ENCODE measurements at places on chromosomes 6 and 20. TPM values are rescaled to one million over a fixed set of nuclear protein-coding genes. Genes with fewer than 3 reads are reported as not detected.

PTCRA gene
- total RNA-seq = not detected

ADAM33 gene
- 3.0 TPM for total RNA-seq

GRCh38 chr6:99353126-99353525 is 3.7 kb upstream of the FAXC start:
- DNase-seq = no peak

SLC22A7 gene
- total RNA-seq = not detected

ENPP1 gene
- total RNA-seq = 7.1 TPM

TMEM170B gene
- 1.5 TPM for total RNA-seq

DNA sequence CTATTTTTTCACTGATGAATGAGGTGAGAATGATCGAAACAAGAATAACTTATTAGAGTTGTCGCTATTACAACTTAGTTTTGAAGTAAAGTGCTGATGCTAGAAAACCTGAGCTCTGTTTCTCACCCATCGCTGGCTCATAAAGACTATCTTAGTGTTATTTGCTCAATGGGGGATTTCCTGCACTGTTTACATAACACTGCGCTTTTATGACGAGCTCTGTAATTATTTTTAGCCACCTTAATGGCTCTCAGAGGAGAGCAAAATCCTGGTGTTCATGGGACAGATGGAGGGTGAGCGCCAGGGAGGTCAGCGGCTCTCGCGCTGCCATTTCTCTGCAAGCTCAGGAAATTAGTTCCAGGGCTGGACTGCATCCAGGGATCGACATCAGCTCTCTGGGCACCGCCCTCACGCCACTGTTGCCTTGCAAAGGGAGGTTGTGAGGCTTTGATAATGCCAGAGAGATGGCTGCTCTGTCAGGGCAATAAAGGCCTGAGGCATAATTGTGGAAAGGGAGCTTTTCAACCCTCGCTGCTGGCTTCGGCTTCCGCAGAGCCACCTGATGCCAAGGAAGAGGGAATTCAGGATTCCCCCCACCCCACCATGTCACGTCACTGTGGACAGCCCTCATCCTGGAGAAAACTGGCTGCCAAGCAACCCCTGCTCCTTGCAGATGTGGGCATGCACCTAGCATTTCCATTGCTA is 72.0 kb downstream of the DACT2 start:
- DNase-seq = no peak

- DNase-seq = peak; percentile 97
Observed at GRCh38 chr6:7998103-7998725, 66.0 kb downstream of the BLOC1S5 start.

GRCh38 chr20:43923917-43924316 is 9.3 kb downstream of the TOX2 start:
- DNase-seq = no peak

- no peak for DNase-seq
Observed at GRCh38 chr6:18703546-18703945, 316.4 kb downstream of the RNF144B start.

- DNase-seq = no peak
Observed at GRCh38 chr20:56268536-56268935, 20.0 kb downstream of the MC3R start.

GRCh38 chr20:37810027-37810426 is 92.9 kb upstream of the VSTM2L start:
- no peak for DNase-seq

SMLR1 gene
- total RNA-seq = not detected

- DNase-seq = no peak
Observed at GRCh38 chr20:33704197-33704924, 15.7 kb downstream of the PXMP4 start.

TRDN gene
- not detected for total RNA-seq

DNA sequence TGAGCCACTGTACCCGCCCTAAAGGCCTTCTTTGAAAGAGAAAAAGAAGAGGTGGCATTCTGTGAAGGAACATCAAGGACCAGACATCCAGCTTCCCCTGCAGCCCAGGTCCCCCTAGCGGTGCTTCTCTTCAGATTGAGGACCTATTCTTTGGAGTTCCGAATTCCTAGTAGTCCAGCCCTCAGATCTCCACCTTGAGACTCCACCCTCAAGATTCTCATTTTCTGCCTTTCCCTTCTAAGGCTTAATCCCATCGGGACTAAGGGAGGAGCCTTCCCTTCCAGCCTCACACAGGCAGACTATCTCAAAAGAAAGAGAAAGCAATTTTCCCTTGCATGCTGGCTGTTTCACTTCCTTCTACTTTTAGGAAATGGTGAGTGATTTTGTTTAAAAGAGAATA is 32.5 kb downstream of the MUC22 start:
- DNase-seq = peak; percentile 31

GRCh38 chr6:93787841-93788240 is 368.5 kb upstream of the EPHA7 start:
- DNase-seq = peak; percentile 32

- DNase-seq = peak; percentile 28
Observed at GRCh38 chr6:37794825-37795224, 24.7 kb upstream of the ZFAND3 start.

NOL4L gene
- total RNA-seq = 43.0 TPM

TTK gene
- 3.3 TPM for total RNA-seq

DNA sequence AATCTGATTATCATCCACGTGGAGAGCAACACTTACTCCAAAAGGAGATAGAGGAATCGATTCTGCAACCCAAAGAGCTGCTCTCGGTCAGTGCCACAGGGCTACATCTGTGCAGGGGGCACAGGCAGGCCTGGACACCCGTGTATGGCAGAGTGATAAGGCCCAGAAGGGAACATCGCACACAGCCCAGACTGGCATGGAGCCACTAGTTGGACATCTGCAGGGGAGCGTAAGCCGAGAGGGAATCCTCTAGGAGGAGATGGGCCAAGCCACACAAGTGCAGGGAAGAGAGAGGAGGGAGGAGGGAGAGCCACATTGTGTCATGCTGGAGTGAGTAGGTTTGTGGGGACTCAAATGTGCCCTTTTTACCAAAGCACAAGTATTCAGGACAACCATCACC is 50.4 kb upstream of the ENTPD6 start:
- no peak for DNase-seq

DNA sequence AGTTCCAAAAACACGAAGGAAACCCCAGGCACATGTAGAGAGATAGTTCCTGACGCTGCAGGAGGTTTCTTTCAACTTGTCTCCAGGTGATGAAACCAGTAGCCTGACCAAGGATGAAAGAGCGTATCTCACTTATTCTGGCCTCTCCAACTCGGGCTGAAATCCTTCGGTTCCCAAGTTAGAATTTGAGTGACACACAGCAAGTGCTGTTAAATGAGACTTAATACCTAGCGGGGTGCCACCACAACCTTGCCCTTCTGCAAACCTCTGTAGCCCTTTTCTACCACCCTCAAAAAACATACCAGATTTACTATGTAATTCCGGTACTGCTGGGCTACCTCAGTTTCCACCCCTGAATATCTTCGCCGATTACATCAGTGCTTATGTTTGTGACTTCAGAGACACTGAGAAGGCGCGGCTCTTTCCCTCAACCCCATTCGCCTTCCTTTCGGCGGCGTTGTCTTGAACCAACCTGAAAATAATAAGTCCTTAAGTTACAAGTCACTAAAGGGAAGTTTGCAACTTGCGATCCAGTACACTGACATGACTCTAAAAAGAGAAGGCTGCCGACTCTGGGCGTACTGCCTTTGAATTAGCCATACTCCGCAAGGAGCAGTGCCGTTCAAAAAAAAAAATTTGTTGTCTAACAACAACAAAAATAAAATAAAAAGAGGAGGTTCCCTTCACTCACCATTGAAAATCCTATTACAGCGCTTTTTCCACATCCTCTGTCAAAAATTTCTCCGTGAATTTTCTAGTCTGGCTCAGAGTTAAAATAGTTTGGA is 194.9 kb upstream of the ZNF184 start:
- no peak for DNase-seq

GJA10 gene
- total RNA-seq = not detected

- DNase-seq = no peak
Observed at GRCh38 chr6:164168595-164168994, 754.1 kb downstream of the QKI start.

GRCh38 chr20:39985271-39985827 is 703.7 kb downstream of the MAFB start:
- DNase-seq = no peak

GRCh38 chr6:79138146-79138545 is 60.1 kb upstream of the PHIP start:
- DNase-seq = peak; percentile 28

DNA sequence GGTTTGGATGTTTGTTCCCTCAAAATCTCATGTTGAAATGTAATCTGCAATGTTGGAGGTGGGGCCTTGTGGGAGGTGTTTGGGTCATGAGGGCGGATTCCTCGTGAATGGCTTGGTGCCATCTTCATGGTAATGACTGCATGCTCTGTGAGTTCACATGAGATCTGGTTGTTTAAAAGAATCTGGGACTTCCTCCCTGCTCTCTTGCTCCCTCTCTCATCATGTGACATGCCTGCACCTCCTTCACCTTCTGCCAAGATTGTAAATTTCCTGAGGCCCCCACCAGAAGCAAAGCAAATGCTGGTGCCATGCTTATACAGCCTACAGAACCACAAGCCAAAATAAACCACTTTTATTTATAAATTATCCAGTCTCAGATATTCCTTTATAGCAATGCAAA is 250.3 kb upstream of the PLN start:
- DNase-seq = no peak

KIF13A gene
- total RNA-seq = 38.4 TPM

ELOVL2 gene
- 4.6 TPM for total RNA-seq

PDSS2 gene
- total RNA-seq = 7.7 TPM

DCBLD1 gene
- total RNA-seq = 36.8 TPM

DNA sequence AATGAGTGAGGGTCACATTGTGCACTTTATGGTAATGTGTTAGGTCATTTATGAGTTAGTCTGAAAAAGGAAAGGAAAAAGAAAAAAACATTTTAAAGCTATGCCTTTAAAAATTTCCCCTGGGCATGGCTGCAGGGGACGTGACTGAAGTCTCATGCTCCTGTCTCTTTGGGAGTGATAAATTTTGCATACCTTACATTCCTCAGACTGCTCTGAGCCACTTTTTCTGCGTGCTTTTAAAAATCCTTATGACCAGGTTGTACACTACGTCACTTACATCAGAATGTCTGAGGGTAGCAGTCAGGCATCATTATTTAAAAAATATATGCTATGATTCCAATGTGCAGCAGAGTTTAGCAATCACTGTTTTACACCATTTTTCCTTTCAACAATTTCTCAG is 121.2 kb downstream of the RFPL4B start:
- DNase-seq = peak; percentile 85

FILIP1 gene
- 2.0 TPM for total RNA-seq

DNA sequence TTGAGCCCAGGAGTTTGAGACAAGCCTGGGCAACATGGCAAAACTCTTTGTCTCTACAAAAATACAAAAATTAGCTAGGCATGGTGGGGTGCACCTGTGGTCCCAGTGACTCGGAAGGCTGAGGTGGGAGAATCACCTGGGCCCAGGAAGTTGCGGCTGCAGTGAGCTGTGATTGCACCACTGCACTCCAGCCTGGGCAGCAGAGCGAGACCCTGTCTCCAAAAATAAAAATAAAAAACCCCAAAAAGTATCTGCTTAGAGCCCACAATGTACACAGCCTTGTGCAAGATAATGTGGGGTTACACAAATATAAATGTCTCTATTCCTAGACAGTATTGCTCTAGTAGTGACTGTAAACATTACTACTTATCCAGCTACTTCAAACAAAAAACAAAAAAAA is 5.9 kb downstream of the ESF1 start:
- no peak for DNase-seq

DNA sequence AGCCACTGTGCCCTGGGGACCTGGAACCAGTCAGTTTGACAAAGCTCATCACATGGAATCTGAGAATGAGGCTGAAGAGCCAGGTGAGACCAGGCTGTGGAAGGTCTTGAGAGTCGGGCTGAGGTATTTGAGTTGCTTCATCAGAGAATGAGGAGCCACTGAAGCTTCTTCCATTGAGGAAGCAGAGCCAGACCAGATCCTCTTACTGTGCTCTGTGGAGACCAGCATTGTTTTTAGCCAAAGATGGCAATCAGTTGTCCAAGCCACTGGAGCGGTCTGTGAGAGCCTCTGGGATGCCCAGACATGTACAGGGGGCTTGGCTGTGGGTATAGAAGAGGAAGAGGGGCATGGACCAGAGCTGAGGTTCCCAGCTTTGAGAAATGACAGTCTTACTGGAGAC is 6.1 kb upstream of the EPB41L1 start:
- no peak for DNase-seq

GRCh38 chr6:22029171-22029570 is 267.7 kb downstream of the PRL start:
- peak; percentile 29 for DNase-seq

GRCh38 chr6:124057461-124057860 is 253.8 kb downstream of the NKAIN2 start:
- no peak for DNase-seq
